ENCODE measurements at places on chromosomes 1 and 21.
A peak's percentile ranks its signal among the peaks of the same experiment; 100 is the strongest.

DNA sequence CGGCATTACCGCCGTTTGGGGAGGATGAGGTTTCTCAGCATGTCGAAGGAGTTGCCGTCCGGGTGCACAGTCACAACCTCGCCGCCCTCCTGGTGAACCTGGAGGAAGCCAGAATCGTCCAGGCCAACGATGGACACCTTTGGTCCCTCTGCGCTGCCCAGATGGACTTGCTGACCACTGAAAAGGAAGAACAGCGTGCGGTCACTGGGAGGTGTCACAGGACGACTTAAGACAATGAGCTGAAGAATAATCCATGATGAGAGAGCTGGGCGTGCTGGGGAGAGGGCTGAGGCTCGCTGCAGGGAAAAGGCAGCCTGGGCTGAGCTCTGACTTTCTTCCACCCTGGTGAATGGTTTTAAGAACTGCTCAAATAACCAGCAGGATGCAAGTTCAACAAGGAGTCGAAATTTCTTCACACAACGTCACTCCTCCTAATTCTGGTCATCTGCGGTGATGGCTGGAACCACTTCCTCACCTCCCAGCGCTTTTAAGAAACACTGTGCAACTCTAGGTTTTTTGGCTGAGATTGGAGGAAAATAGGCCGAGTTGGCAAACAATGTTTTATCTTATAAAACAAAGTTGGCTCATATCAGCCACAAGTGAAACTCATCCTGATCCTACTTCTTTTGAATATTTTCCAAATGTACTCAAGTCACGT lies 55.5 kb downstream of the SIM2 start:
- DNase-seq = no peak

- DNase-seq = no peak
These were observed 70.0 kb upstream of the ZNF281 start for GRCh38 chr1:200479816-200480215.

DNA sequence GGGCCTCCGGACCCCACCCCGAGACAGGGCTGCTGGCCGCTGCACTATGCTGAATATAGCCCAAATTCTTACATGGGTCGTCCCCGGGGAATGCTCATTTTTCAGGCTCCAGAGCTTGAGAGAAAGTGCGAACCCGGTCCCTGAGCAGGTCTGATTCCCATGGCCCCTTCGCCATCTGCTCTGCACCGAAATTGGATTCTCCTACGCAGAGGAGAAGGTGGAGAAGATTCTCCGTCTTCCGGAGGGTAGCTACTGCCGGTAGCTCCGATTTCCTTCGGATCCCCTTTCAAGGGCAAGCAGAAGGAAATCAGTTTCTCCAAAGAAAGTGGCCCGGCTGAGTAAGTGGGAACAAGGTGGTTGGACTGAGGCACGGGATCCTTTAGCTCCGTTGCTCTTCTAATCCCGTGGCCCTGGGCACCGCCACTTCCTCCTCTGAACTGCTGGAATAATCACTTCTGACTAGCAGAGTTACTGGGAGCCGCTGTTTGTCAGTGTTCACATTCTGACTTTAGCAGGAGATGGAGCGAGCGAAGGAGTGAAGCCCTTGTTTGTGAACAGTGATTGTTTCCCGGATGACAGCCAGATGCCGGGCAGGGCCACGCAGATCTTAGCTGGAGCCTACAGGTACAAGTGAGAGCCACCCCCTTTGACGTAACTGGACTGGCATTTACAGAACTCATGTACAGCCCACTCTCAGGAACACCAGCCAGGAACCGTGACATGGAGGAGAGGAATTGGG lies 1.1 kb upstream of the ZNF496 start:
- peak; percentile 31 for DNase-seq

GRCh38 chr1:19109545-19109944 lies 100.5 kb downstream of the UBR4 start:
- DNase-seq = no peak

GRCh38 chr1:209675565-209676154 lies 448 bp downstream of the G0S2 start:
- peak; percentile 57 for DNase-seq

- no peak for DNase-seq
These were observed 46.4 kb downstream of the BEND5 start for GRCh38 chr1:48730164-48730910.

GRCh38 chr1:94741510-94741909 lies 78.6 kb upstream of the SLC44A3 start:
- DNase-seq = no peak

- no peak for DNase-seq
These were observed 3.1 kb downstream of the WNT4 start for GRCh38 chr1:22139817-22140216.
